ENCODE measurements at places on chromosomes 1 and 21.

GRCh38 chr1:150512846-150513245 lies 2.7 kb upstream of the FALEC start:
- DNase-seq: no peak

DNA sequence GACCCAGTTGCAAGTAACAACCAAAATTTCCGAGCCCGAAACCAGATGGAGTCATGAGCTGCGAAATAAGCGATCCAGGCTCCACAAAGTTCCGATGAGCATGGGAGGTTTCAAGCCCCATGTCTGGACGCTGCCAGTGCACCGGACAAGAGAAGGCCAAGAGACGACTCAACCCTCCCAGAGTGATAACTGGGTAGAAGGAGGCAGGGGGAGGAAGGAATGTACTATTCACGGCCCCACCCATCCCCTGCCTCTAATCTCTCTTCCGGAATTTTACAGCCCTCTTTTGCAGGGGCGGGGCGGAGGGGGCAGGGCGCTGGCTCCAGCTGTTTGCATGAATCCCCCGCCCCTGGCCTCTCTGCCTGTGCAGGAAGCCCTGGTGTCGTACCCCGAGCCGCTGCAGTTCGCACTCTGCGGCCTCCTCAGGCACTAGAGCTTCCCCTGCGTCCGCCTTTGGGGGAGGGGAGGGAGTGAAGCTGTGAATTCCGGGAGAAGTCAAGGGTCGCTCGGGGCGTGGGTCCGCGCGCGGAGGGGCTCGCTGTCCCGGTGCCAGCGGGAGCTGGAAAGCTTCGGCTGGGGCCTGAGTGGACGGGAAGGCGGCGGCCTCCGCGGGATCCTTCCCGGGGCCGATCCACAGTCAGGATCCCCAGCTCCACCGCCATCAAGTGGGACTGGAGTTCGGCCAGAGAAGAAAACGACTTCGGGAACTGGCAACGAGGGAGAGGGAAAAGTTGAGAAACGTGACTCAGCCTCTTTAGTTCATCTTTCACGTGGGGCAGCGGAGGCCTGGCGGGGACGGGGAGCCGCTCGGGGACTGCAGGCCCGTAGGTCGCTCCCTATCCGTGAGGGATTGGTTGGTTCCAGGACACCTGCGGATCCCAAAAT lies 6.3 kb upstream of the PTP4A2 start:
- peak; percentile 57 for DNase-seq

GRCh38 chr1:15323351-15323988 lies 76.4 kb downstream of the FHAD1 start:
- peak; percentile 54 for DNase-seq

DNA sequence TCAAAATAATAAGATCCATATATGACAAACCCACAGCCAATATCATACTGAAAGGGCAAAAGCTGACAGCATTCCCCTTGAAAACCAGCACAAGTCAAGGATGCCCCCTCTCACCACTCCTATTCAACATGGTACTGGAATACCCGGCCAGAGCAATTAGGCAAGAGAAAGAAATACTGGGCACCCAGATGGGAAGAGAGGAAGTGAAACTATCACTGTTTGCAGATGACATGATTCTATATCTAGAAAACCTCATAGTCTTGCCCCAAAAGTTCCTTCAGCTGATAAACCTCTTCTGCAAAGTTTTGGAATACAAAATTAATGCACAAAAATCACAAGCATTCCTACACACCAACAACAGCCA lies 442.7 kb downstream of the PTBP2 start:
- no peak for DNase-seq

GRCh38 chr1:18640228-18641004 lies 9.8 kb downstream of the PAX7 start:
- no peak for DNase-seq

DNA sequence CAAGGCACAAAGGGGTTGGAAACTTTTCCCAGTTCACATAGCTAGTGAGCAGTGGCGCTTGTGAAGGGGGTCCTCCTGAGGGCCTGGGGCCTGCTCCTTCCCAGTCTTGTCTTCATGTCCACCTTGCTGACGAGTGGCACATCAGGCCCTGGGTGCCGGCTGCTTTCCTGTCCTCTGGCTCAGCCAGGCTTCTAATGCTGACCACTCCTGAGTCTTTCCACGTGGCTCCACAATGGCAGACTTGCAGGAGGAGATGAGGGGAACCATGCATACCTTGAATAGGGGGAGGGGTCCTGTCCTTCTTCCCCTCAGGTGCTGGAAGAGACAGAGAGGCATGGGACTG lies 38.7 kb downstream of the MAPKAPK2 start:
- DNase-seq: no peak

DNA sequence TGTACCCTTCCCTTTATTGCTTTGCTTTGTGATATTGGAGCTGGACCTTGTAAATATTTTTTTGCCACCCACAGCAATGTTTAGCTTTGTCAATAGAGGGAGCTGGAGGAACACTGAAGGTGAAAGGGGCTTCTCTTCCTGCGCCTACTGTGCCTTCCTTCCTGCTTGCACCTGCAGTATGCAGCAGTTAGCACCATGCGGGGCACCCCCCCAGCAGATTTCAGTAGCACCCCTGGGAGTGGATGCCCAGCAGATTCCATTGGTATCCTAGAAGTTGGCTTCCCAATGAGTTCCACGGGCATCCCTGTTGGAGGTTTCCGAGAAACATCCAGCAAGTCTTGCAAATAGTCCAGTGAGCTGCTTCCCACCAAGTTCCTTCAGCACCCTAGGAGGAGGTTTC lies 25.6 kb downstream of the S100A10 start:
- DNase-seq: peak; percentile 29

- DNase-seq: no peak
These were observed 12.1 kb downstream of the PLOD1 start for GRCh38 chr1:11946647-11947046.

DNA sequence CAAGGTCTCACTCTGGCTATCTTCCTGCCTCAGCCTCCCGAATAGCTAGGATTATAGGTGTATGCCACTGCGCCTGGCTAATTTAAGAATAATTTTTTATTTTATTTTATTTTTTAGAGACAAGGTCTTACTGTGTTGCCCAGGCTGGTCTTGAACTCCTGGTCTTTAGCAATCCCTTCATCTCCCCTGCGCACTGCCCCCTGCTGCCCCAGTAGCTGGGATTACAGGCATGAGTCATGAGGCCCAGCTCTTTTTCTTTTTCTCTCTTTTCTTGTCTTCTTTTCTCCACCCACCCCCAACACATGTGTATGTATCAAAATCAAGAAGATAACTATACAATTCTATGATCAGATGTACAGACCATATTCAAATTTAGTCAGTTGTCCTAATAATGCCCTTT lies 87.2 kb downstream of the PEX14 start:
- no peak for DNase-seq

- no peak for DNase-seq
These were observed 29.6 kb downstream of the TSNAX start for GRCh38 chr1:231557898-231558707.

GRCh38 chr1:174359454-174359805 lies 88.3 kb upstream of the GPR52 start:
- no peak for DNase-seq

- peak; percentile 10 for DNase-seq
These were observed 3.5 kb downstream of the ARPC5 start for GRCh38 chr1:183632114-183632513.

- no peak for DNase-seq
These were observed 12.3 kb upstream of the RIMKLA start for GRCh38 chr1:42368096-42368795.

GRCh38 chr1:6519935-6520671 lies 28.6 kb upstream of the PLEKHG5 start:
- no peak for DNase-seq

- DNase-seq: no peak
These were observed 5.0 kb upstream of the KCNJ9 start for GRCh38 chr1:160076295-160076694.

GRCh38 chr1:119449971-119450370 lies 35.0 kb downstream of the HSD3B2 start:
- no peak for DNase-seq

GRCh38 chr1:46735708-46736324 lies 16.9 kb upstream of the EFCAB14 start:
- DNase-seq: peak; percentile 65

GRCh38 chr1:209721323-209721722 lies 16.7 kb downstream of the HSD11B1 start:
- no peak for DNase-seq

DNA sequence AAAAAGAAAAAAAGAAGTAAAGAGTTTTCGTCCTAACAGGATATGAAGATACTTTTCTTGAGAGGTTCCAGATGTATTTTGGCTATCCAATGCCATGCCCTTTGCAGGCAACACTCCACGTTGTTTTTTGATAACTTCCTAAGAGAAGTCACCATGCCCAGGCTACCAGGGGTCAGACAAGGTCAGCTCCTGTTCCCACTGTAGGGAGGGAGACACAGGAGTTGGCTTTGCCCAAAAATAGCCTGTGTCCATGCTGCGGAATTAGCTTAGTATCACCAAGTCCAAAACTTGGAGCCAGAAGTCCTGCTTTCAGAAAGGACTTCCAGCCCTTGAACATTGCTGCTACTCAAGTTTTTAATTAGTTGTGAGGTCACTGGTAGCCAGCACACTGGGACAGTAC lies 62.1 kb upstream of the NRIP1 start:
- no peak for DNase-seq

- DNase-seq: no peak
These were observed 3.7 kb downstream of the CD1A start for GRCh38 chr1:158257888-158258287.

- no peak for DNase-seq
These were observed 48.2 kb upstream of the ACTRT2 start for GRCh38 chr1:2972879-2973575.

DNA sequence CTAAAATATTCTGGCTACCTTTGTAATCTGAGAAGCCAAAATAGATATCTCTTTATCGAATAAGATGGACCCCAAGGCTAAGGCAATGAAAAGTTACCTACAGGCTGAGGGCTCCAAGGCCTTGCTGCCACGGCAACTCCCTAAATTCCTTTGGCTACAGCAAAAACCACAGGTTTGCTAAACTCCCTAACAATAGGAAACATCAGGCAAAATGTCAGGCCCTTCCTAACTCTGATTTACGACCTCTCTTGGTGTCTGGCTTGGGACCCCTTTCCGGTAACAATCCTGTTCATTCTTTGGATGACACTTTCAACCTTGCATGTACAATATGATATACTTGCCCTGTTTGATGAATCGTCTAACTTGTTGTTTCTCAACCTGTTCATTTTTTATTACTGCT lies 11.3 kb upstream of the OR2T8 start:
- DNase-seq: no peak

DNA sequence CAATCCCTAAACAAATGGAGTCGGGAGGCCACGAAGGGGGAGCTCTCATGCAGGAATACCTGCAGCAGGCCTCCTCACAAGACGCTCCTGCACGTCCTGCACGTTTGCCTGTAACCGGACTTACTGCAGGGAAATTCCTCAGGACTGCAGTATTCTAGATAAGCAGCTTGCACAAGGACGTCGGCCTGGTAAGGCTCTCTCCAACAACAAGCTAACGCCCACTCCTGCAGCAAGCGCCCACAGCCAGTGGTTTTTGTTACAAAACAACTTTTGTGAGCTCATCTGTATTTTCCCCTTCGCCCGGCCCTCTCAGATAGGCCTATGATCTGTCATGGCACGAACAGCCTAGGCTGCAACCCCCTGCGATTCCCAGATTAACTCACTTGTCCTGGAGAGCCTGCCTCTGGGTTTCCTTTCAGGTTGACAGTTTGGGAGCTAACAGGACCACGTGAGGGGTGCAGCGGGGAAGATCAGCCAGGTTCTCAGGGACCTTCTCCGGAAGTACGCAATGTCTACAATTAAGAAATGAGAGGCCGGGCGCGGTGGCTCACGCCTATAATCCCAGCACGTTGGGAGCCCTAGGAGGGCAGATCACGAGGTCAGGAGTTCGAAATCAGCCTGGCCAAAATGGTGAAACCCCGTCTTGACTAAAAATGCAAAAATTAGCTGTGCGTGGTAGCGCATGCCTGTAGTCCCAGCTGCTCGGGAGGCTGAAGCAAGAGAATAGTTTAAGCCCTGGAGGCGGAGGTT lies 921 bp upstream of the MIB2 start:
- peak; percentile 82 for DNase-seq

DNA sequence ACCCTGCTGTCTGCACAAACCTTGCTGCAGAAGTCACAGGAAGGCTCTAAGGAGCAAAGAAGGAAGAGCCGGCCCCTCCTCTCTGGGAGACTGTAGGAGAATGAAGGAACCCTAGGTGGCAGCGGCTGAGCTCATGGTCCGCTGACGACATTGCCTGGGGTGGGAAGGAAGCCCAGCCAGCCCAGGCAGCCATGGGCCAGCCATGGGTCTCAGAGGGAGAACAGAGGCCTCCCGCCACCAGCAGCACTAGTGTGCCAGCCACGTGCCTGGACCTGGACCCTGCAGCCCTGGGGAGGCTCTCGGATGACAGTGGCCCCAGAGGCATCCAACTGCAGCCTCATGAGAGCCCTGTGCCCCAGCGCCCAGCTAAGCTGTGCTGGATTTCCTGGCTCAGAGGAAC lies 49.2 kb upstream of the POFUT2 start:
- no peak for DNase-seq

GRCh38 chr21:27812279-27812678 lies 845.4 kb upstream of the ADAMTS5 start:
- DNase-seq: no peak

DNA sequence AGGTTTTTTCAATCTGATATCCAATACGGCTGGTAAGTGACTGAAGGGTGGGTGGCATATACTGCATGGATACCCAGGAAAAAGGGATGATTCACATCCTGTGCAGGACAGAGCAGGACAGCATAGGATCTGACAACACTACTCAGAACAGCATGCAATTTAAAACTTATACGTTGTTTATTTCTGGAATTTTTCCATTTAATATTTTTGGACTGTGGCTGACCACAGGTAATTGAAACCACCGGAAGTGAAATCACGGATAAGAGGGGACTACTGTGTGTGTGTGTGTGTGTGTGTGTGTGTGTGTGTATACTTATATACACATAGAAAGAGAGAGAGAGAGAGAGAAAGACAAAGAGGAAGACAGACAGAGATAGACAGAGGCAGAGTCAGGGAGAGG lies 23.0 kb downstream of the ERICH3 start:
- DNase-seq: no peak

DNA sequence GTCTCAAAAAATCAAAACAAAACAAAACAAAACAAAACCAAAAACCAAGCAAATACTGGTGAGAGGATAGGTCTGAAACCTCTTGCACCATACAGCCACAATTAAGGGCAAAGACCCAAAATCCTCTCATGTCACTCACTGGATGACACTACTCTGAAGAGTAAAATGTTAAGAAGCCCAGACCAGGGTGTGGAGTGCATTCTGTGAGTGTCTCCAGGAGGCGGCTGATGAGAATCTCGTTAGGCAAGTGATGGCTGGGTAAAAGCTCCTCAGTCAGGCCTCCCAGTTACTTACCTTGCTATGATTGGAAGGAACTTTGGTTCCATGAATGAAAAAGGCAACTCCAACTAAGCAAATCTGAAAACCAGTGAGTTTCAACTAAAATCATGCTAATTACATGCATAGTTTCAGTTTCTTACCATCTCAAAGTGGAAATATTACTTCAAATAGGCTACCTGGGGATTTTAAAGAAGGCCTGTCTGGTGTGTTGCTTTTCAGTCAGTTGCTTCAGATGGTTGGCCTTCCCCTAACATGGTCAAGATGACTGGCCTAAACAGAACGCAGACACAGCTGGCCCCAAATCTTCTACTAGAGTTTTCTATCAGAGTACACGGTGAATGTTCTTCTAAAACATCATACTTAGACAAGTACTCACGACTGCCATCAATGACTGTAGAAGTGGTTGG lies 95.1 kb downstream of the KIAA0319L start:
- no peak for DNase-seq

- DNase-seq: no peak
These were observed 5.7 kb downstream of the AHDC1 start for GRCh38 chr1:27598295-27598687.

- no peak for DNase-seq
These were observed 18.5 kb upstream of the EPS15 start for GRCh38 chr1:51537568-51537967.
